A549 (cell line): ENCODE measurements at places on chromosomes 7 and 10. TPM values are rescaled to one million over a fixed set of nuclear protein-coding genes. Genes with fewer than 3 reads are reported as not detected.

Gene GHITM
- 212 to 225 TPM (median 220 TPM) in 3 replicates for polyA plus RNA-seq

Gene C10orf95
- polyA plus RNA-seq: 0.07 to 0.13 TPM (median 0.07 TPM) in 3 replicates

DNA sequence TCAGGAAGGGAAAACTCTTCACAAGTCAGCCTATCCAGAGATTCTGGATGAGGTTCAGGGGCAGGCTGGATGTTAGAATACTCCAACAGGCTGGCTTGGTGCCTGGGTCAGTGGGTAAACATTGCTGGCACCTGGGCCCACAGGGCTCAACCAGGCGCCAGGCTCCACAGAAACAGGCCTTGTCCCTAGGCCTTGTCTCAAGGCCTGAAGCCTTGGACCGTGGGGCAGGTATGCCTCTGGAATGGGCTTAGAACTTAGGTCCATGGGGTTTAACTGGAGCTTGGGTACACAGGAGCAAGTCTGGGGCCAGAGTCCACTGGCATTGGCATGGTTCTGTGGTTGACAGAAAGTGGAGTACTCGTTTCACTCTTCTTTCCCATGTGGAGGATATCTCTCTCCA, 263.0 kb upstream of the ETV1 start:
- DNase-seq: no peak

DNA sequence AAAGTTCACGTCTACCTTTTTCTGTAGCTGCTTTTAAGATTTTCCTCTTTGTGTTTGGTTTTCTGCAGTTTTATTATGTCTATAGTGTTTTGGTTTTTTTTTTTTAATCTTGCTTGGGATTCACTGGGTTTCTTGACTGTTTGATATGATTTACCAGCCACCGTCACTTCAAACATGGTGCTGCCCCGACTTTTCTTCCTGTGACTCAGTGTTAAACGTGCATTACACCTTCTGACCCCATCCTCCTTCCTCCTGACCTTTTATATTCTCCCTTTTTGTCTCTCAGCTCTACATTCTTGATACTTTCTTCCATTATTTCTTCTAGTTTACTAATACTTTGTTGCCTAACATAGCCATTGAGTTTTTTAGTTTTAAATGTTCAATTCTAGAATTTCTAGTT, 61.5 kb downstream of the GNA12 start:
- DNase-seq: no peak

- no peak for DNase-seq
These were observed 114.6 kb downstream of the ITIH5 start for GRCh38 chr10:7551950-7552716.
